ENCODE measurements at places on chromosomes 12 and 14.

GRCh38 chr14:74979442-74980397, 23.0 kb upstream of the EIF2B2 start:
- no peak for DNase-seq

- no peak for DNase-seq
These were observed 370.5 kb downstream of the RAD51B start for GRCh38 chr14:68190032-68190431.

DNA sequence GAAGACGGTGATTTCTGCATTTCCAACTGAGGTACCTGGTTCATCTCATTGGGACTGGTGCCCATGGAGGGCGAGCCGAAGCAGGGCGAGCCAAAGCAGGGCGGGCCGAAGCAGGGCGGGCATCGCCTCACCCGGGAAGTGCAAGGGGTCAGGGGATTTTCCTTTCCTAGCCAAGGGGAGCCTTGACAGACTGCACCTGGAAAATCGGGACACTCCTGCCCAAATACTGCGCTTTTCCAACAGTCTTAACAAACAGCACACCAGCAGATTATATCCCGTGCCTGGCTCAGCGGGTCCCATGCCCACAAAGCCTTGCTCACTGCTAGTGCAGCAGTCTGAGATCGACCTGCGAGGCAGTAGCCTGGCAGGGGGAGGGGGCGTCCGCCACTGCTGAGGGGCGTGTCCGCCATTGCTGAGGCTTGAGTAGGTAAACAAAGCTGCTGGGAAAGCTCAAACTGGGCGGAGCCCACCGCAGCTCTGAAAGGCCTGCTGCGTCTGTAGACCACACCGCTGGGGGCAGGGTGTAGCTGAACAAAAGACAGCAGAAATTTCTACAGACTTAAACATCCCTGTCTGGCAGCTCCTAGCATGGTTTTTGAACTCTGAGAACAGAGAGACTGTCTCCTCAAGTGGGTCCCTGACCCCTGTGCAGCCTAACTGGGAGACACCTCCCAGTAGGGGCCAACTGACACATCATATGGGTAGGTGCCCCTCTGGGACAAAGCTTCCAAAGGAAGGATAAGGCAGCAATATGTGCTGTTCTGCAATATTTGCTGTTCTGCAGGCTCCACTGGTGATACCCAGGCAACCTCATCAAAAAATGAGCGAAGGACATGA, 77.2 kb downstream of the BAZ1A start:
- no peak for DNase-seq

DNA sequence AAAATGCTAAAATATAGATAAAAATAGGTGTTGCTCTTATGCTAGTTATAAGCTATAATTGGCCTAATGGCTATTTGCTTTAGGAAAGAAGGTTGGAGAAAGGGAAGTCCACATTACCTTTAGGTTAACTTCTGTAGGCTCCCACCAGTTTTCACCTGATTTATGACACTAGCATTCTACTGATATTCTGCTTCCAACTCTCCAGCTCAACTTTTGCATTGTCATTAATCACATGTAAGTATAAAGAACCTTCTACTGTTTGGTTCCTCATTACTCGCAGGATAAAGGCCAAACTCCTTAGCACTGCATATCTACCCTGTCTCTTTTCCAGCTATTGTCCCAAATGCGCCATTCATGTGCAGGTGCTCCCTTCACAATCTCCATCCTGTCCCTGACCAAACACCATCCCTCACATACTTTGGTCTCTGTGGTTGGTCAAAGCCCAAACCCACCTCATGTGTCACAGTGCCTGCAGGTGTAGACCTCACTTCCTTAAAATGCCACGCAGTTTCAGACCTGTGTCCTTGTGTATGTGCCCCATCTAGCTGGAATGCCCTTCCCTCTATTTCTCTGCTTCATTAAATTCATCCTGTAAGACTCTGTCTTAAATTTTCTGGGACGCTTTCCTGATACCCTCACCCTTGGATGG, 3.3 kb downstream of the DDHD1 start:
- DNase-seq, result no peak

- DNase-seq, result no peak
These were observed 21.0 kb upstream of the MAP1LC3B2 start for GRCh38 chr12:116538076-116538591.

DNA sequence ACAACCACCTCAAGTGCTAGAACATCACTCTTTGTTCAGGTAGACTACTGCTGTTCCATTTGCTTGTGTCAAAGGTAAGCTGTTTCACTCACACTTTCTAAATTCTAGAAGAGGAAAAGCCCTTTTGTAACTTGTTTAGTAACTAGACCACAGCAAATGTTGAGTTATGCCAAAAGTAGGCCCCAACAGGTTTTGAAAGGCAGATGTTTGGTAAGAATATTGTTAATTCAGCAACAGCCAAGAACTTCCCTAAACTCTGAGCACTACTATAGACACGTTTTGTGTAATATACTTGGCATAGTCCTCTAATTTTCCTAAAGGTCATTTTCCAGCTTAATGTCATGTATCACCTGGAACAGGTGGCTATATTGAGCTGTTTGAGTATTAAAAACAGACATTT, 79.0 kb downstream of the DCAF5 start:
- no peak for DNase-seq

DNA sequence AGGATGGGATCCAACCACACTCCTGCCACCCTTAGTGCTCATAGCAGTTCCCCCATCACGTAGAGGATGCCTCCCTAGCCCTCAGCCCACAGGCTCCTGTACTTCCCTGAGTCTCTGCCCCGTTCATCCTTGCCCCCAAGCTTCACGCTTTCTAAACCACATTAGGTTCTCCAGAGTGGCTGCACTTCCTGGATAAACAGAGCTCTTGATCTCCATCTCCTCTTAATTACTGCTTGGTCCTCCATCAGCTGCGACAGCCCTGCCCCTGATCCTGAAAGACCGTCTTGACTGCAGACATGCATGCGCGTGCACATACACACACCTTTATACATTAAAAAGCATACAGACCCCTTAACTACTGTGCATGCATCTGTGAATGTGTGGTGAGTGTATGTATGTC, 530.0 kb downstream of the BCL11B start:
- no peak for DNase-seq

DNA sequence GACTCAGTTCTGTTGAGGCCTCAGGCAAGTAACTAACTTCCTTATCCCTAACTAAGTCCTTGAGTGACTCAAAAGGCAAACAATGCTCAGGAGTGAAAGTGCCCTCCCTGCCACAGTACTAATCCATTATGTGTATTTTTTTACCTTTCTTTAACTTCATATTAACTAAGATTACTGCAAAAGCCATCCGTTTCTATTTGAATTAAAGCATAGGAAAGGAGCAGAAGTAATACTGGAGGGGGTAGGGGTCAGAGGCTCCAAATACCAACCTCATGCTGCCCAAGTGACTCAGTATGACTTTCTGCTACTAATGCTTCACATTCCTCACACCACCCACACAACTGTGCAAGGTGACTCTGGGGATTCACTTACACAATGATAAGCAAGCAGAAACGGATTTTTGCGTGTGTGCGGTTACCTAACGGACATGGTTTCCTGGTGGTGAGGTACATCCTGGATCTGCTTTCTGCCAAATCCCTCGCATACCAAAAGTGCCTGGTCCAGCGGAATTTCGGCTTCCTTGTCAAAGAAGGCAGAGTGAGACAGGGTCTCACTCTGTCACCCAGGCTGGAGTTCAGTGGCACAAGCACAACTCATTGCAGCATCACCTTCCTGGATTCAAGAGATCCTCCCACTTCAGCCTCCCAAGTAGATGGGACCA, 25.1 kb downstream of the MOK start:
- DNase-seq, result peak; percentile 99

- no peak for DNase-seq
These were observed 135.5 kb downstream of the ANO2 start for GRCh38 chr12:5809586-5809985.

DNA sequence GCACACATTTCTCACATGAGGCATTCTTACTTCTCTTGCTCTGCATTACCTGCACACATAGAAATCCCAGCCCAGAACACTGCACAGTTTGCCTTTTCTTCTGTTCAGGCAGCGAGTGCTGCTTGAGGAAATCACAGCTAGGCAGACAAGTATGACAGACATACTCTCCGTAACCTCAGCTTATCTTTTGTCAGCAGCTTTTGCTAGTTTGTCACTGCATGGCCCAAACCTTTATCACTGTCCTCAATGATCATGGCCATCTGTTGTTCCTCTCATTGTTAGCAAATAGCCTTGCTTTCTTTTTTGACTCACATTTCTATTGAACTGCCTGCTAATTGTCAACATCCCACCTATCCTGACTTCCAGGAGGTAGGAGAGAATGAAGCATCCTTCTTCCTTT, 5.3 kb downstream of the ZNF10 start:
- DNase-seq, result no peak

GRCh38 chr12:94792693-94793092, 142.3 kb upstream of the TMCC3 start:
- DNase-seq, result no peak

DNA sequence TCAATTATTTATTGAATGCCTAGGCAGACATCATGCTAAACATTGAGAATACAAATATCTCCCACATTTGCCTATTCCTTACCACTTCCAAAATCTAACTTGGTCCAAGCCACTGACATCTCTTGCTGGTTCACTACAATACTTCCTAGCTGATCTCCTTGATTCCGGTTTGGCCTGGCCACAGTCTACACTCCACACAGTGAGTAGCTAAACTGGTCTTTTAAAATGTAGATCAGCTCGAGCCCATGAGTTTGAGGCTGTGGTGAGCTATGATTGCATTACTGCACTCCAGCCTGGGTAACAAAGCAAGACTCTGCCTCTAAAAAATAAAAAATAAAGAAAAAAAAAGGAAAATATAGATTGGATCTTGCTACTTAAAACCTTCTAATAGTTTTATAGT, 7.6 kb upstream of the ATP5MC2 start:
- DNase-seq, result no peak

DNA sequence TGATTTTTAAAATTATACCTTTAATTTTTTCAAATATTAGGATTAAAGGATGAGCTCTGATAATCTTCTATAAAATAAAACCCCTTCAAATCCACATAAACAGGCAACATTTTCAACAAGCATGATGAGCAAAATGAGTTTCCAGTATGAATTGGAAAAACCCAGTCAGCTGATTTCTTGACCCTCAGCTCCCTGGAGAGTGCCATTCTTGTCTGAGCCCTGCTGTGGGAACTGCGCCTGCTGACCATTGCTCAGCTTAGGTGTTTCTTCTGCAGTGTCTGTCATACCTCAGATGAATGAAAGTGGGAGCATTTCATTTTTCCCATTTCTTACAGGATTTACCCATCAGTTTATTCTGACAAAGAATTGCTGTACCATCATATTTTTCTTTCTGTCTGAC, 27.6 kb downstream of the MAPKAPK5 start:
- DNase-seq, result no peak

DNA sequence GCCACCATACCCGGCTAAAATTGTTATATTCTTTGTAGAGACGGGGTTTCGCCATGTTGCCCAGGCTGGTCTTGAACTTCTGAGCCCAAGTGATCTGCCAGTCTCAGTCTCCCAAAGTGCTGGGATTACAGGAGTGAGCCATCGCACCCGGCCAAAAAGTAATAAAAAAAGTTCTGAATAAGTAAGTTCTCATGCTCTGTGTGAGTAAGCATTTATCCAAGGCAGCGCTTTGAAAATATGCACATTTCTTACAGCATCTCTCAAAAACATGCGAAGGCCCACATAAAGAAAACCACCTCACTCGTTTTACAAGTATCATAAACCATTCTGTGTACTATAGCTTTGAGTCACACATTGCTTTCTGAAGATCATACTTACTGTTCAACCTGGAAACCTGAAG, 8.6 kb downstream of the GIT2 start:
- DNase-seq, result no peak

DNA sequence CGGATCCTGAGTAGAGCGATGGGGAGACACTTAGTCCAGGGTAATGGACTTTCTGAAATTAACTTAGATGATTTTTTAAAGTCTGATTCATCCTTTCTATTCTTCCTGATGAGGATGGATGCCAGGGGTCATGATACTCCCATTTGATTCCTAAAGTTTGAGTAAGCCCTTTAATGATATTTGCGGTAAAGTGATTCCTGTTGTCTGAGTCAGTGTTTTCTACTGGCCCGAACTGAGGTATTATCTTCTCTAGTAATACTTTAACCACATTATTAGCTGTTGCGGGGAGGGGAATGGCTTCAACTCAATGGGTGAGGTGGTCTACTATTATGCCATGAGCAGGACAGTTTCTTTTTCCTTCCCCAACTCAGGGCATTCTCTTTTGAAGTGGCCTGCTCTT, 111.6 kb downstream of the RIN3 start:
- DNase-seq, result peak; percentile 80

GRCh38 chr12:94762259-94762942, 112.0 kb upstream of the TMCC3 start:
- DNase-seq, result no peak

DNA sequence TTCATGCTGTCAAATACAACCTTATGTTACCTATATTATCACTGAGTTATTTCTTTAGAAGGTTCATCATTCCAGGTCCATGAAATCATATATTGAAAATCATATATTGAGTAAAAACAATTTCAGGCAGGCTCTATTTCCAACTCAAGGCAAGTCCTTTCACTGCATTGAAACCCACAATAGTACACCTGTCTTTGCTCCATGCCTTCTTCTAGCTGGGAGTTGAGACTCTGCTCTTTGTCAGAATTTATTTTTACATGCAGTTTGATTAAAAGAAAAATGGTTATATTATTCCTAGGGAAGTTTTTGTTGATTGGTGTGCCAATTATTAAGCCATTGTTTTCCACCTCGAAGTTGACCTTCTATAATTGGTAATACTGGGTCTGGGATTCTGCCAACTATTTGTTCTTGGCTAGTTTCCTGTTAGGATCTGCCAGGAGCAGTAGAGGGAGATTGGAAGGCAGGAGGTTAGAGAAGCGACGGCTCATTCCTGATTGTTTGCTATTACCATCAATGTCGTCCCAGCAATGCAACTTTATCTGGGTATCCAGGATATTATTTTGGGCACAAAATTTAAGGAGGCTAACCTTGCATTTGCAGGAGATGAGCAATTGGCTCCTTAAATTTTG, 79.5 kb upstream of the MIS18BP1 start:
- DNase-seq, result no peak

- DNase-seq, result no peak
These were observed 9.4 kb downstream of the HIGD1C start for GRCh38 chr12:50961708-50962107.

GRCh38 chr14:58797010-58797429, 159.3 kb downstream of the DACT1 start:
- no peak for DNase-seq

- DNase-seq, result peak; percentile 18
These were observed 126.9 kb downstream of the DUSP6 start for GRCh38 chr12:89225401-89225800.

- no peak for DNase-seq
These were observed 133.2 kb downstream of the PRKCH start for GRCh38 chr14:61454545-61454944.

GRCh38 chr12:5428332-5429221, 3.3 kb upstream of the NTF3 start:
- DNase-seq, result no peak

GRCh38 chr14:88422919-88423650, 37.6 kb downstream of the SPATA7 start:
- DNase-seq, result peak; percentile 31

DNA sequence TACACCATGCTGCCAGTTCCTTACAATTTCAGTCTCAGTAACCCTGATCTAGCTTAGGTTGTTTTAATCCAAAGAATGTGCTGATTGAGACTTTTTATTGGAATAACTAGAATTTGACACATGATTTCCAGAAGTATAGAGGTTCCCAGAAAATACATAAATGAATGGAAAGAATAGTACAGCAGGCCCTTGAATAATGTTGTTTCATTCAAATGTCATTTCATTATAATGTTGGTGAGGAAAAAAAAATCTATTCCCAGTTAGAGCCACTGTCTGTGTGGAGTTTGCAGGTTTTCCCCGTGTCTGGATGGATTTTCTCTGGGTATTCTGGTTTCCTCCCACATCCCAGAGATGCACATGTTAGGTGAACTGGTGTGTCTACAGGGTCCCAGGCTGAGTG, 273.5 kb upstream of the GARIN6 start:
- no peak for DNase-seq

Measured in epithelial cell of proximal tubule (primary cell).